ENCODE measurements at places on chromosomes 2 and 18. TPM values are rescaled to one million over a fixed set of nuclear protein-coding genes. Genes with fewer than 3 reads are reported as not detected.

Gene SPC25
- total RNA-seq: 12.9 TPM

Gene MALL
- total RNA-seq: 6.7 TPM

Gene CYP1B1
- 86.6 TPM for total RNA-seq

Gene ATG4B
- total RNA-seq: 66.7 TPM

Gene SERPINB5
- total RNA-seq: not detected

Gene ASPRV1
- total RNA-seq: 0.34 TPM

Gene PFN4
- total RNA-seq: 0.17 TPM

Gene ANKRD30BL
- total RNA-seq: not detected

Gene SP140
- total RNA-seq: 2.0 TPM

Gene DLX2
- total RNA-seq: 0.15 TPM

Gene MEP1B
- not detected for total RNA-seq

Gene HOXD9
- total RNA-seq: not detected

Gene TRMT61B
- total RNA-seq: 11.1 TPM

Gene MFF
- total RNA-seq: 117 TPM

Gene GAL3ST2
- total RNA-seq: not detected

Gene RAB17
- total RNA-seq: under 0.01 TPM

Gene HJURP
- total RNA-seq: 39.4 TPM

Gene MAP3K19
- not detected for total RNA-seq
